ENCODE measurements at places on chromosomes 11 and 22.

GRCh38 chr11:76008474-76008873 lies 193.5 kb downstream of the UVRAG start:
- peak; percentile 35 for DNase-seq

DNA sequence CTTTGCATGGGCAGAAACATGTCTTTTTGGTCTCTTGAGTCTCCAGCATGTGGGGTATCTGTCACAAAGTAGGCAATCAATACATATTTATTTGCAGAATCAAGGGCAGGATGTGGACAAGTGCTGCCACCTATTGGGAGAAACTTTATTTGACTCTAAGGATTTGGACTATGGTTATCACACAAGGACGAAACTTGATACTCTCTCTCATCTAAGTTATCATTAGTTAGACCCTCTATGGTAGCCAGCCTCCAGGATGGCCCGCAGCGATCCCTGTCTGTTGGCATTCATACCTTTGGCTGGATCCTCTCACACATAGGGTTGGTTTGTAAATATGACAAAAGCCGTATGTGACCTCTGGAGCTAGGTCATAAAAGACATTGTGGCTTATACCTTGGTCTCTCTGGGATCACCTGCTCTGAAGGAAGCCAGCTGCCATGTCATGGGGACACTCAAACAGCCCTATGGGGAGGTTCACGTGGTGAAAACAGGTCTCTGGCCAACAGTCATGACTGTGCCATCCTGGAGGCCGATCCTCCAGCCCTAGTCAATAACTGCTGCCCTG lies 1.1 kb upstream of the FBXO7 start:
- DNase-seq = peak; percentile 66

GRCh38 chr11:126416542-126417090 lies 61.1 kb downstream of the ST3GAL4 start:
- peak; percentile 96 for DNase-seq

DNA sequence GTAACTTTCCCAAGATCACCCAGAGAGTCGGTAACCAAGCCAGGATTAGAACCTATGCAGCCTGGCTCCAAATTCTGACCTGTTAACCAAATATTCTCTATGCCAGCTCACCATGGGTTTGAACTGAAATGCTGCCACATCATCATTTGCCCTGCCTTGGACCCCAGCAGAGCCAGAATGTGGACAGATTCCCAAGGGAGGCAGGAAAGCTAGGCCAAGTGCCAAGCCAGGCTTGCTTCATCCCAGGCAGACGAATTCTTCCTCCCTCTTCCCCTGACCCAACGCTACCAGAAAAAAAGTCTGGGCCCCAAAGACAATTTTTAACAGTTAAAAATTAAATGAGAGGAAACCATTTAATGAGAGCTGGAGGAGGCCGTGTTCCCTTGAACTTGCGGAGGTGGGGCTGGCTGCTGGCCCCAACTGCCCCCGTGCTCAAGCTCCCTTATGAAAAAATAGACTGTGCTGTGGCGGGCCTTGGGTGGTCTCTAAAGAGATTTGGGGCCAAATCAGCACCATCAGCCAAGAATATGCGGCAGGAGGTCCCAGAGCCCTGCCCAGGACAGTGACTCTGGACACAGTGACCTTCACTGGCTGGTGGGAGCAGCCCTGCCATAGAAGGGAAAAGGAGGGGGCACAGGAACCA lies 184.1 kb upstream of the SYT13 start:
- DNase-seq = peak; percentile 38
